ENCODE measurements at places on chromosomes 5 and 9. TPM values are rescaled to one million over a fixed set of nuclear protein-coding genes. Genes with fewer than 3 reads are reported as not detected.

Gene RIC1
- 40.5 TPM for total RNA-seq

Gene SLC1A1
- total RNA-seq = 36.4 TPM

Gene PNPLA7
- total RNA-seq = 1.1 TPM

Gene MAMDC2
- 3.0 TPM for total RNA-seq

Gene SPRY4
- 2.7 TPM for total RNA-seq

Gene ARID3C
- 0.14 TPM for total RNA-seq

Gene FIBCD1
- total RNA-seq = 1.5 TPM

Gene TMEM171
- 1.1 TPM for total RNA-seq

Gene EPB41L4A
- 0.37 TPM for total RNA-seq

Gene CD274
- total RNA-seq = 2.2 TPM

Gene PCDHAC2
- 0.14 TPM for total RNA-seq

Gene GPX3
- total RNA-seq = 35.2 TPM

Gene LAMC3
- 0.28 TPM for total RNA-seq

Gene ESM1
- total RNA-seq = 0.57 TPM

Gene ADAMTS2
- 68.5 TPM for total RNA-seq

Gene CLTB
- 107 TPM for total RNA-seq

Gene SH3TC2
- 0.65 TPM for total RNA-seq

Gene SLC45A2
- 0.14 TPM for total RNA-seq

Gene CEL
- total RNA-seq = 0.18 TPM

Gene FRMPD1
- total RNA-seq = not detected

Gene TMEM215
- not detected for total RNA-seq

Gene FAM151B
- 8.0 TPM for total RNA-seq

Gene DNAJA1
- 93.8 TPM for total RNA-seq

Gene FLT4
- total RNA-seq = 0.37 TPM

Gene PCDHGA10
- total RNA-seq = 4.3 TPM

Gene MPDZ
- 47.5 TPM for total RNA-seq

Gene SPAG8
- 1.2 TPM for total RNA-seq

Gene NAIP
- 2.0 TPM for total RNA-seq

Gene RPS23
- total RNA-seq = 4,995 TPM

Gene PCA3
- not detected for total RNA-seq

Gene GDNF
- 0.65 TPM for total RNA-seq

Gene BTNL8
- not detected for total RNA-seq

Gene PCDHB5
- 0.57 TPM for total RNA-seq

Gene GMCL2
- total RNA-seq = not detected

Gene GARIN3
- total RNA-seq = not detected

Gene PIP5KL1
- total RNA-seq = 3.0 TPM

Gene NREP
- total RNA-seq = 42.1 TPM

Gene FSD1L
- total RNA-seq = 3.0 TPM

Gene HTR1A
- total RNA-seq = not detected

Gene RXRA
- total RNA-seq = 11.4 TPM

Gene ENTREP1
- total RNA-seq = not detected

Gene TIGD6
- 10.3 TPM for total RNA-seq

Gene PCDHA5
- total RNA-seq = 0.09 TPM

Gene MLLT3
- 39.3 TPM for total RNA-seq

Gene STPG3
- total RNA-seq = not detected

Gene SPINK4
- total RNA-seq = 0.74 TPM

Gene F12
- total RNA-seq = 0.18 TPM

Gene AMBP
- total RNA-seq = 0.28 TPM

Gene FOXD4
- total RNA-seq = 0.28 TPM

Gene CARTPT
- not detected for total RNA-seq

All from smooth muscle cell of bladder (primary cell).